ENCODE measurements at places on chromosomes 7 and 10. TPM values are rescaled to one million over a fixed set of nuclear protein-coding genes. Genes with fewer than 3 reads are reported as not detected.
A peak's percentile ranks its signal among the peaks of the same experiment; 100 is the strongest.

DNA sequence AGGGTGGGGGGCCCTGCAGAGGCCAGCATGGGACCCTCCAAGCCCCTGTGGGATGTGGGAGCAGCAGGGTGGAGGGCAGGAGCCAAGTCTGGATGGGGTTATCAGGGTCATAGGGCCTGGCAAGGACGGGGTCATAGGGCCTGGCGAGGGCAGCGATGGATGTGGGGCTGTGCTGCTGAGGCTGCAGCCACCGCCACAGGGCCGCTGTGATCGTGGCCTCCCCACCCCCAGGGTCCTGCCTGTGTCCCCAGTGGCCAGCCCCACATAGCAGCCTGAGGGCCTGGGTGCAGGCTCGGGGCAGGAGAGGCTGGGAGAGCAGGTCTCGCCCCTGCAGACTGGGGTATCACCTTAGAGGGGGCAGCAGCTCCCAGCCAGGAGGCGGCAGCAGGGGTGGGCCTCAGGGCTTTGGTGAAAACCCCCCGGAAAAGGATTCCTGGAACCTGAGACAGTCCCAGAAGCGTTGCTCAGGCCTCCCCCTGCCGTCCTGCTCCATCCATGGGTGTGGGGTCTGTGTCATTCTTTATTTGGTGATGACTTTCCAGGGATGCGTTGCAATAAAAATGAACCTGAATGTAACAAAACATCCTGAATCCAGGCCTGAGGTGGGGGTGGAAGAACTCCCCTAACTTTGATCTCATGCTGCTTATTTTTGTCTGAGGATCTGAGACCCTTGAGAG is 107.3 kb upstream of the SHH start:
- no peak for DNase-seq

- no peak for DNase-seq
Observed at GRCh38 chr7:143401265-143401664, 7.4 kb downstream of the EPHA1 start.

DNA sequence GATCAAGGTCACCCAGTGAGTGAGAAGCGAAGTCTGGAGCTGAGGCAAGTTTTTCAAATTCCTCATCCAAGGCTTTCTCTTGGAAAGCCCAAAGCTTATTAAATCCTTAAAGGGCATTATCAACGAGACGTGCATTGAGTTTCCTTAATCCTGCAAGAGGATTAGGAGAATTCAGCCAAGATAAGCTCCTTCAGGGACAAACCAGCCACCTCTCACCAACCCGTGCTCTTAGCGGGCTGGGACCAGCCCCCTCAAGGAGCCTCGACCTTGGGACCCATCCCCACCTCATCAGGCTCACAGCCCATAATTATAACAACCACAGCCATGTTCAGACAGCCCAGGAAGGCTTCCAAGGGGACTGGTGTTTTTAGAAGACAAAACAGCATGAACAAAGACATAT is 12.0 kb upstream of the SLC29A4 start:
- no peak for DNase-seq

The TWIST1 gene
- total RNA-seq, result not detected

DNA sequence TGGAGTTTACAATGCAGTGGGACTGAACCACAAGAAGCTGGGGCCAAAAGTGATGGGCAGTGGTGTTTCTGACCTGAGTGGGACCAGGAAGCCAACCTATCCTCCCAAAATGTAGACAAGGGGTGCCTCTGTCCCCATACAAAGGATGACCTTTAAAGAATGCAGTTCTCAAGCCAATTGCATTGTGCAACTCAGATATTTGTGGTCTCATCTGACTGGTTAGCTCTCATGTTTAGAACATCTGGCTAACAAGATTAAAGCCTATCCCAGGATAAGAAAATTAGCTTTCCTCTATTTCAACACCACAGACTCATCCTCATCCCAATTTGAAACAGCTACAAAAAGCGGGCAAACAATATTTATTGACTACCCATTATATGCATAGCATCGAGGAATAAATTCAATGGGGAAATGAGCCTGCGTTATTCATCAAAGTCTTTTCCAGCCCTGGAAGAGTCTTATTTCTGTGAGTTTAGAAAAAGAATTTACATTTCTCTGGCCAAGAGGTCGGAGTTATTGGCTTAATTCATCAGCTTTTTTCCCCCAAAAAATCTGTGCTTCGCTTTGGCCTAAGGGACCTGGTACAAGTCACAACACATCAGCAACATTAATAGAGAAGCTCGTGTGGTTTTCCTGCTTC is 26.7 kb downstream of the ELMO1 start:
- no peak for DNase-seq

DNA sequence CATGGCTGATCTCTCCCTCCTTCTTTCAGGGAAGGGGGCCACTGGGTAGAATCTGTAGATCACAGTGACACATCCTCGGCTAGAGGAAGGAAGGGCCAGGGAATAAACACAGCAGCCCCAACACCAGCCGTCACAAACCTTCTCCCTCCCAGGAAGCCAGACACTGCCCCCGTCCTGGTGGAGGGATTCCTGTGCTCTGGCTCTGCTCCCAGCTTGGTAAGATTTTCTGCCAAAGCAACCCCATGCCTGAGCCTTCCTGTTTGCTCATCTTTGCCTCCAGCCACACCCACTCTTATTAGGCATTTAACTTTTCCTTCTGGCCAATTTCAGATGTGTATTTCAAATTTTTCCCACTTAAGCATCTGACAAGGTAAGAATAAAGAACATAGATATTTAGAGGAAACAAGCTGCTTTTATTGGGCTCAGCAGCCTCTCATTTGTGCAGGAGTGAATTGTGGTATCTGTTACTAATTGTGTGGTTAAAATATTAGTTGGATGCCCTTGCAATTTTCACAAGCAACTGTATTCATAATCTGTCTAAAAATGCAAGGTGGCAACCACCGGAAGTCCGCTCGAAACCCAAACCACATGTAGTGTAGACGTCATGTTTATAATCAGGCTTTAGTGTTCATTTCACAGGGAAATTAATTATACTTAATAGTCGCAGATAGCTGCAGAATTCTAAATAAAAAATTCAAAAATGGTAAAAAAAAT is 13.2 kb upstream of the NPS start:
- no peak for DNase-seq

DNA sequence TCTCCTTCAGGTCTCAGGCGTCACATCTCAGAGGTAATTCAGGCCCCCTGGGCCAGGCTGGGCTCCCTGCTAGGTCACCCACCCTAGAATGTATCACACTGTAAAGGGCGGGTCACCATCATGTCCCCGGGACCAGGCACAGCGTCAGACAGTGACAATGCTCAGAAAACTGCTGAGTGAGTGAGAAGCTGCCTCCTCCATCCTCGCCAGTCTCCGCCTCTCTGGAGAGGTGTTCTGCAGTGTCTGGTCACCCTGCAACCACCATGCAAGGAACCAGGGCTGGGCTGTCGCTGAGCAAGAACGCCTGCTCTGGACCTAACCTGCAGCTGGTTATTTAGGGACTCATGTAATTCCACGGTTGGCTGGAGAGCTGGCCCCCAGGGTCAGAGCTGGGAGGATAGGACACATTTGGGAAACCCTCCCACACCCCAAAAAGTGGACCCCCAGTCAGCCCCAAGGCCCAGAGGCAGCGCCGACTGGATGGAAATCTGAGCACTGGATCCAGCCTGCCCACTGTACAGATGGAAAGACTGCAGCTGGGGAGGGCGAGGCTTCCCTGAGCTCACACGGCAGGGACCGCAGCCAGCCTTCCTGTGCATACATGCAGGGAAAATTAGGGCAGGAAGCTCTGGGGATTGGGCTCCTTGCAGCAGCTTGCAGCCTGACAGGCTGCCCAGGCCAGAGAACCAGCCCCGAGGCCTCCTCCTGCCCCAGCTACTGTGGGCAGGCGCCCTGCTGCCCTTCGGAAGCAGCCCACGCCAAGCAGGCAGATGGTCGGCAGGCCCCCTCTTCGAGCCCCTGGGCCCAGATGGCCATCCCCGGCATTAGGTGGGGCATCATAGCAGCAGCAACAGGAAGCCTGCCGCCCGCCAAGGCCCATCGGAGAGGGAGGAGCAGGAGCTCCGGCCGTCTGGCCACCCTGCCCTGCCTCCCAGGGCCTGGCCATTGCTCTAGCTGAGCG is 105.4 kb upstream of the ZMIZ1 start:
- DNase-seq, result no peak

The SYT15 gene
- total RNA-seq, result 1.1 TPM

DNA sequence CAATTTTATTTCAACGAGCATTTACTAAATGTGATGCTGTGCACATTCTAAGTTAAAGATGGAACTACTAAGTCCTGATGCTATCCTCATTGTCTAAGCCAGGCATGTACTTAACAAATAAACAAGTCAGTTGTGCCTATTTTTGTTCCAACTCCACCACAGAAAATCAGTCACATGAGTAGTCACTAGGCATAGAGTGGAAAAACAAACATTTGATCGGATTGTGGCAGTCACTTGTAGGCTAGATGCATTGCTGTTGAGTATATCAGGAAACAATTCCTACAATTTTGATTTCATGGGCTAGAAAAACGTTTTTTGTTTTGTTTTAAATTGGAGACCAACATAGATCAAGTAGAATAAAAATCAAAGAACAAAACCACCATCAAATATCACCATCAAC is 177.6 kb upstream of the SLC25A13 start:
- DNase-seq, result no peak

The PTN gene
- not detected for total RNA-seq

DNA sequence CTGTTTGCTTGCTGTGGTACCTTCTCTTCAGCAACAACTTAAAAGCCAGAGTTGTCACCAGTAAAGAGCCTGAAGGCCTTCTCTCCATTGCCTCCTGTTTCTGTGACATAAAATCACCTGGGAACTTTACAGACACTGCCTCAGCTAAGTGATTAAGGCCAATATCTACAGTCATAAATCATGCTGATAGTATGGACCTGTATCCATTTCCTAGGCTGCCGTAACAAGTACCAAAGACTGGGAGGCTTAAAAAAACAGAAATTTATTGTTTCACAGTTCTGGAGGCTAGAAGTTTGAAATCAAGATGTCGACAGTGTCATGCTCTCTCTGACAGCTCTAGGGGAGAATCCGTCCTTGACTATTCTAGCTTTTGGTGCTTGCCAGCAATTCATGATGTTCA is 108.4 kb upstream of the UNC5B start:
- DNase-seq, result no peak

DNA sequence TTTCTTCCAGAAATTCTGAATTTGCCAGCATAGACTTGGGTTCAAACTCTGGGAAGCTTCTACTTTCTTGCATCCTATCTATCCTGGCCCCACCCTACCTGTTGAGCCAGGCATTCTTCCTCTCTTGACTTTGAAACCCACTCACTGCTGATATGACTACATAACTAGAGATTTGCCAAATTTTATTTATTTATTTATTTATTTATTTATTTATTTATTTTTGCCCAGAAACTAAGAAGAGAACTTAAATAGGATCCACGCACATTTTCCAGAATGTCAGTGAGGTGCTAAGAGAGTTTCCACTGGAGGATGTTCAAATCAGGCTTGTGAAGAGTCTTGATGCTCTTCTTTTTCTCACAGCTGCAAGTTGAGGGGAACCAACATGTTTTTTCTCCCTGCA is 487.8 kb upstream of the PODXL start:
- DNase-seq, result no peak

DNA sequence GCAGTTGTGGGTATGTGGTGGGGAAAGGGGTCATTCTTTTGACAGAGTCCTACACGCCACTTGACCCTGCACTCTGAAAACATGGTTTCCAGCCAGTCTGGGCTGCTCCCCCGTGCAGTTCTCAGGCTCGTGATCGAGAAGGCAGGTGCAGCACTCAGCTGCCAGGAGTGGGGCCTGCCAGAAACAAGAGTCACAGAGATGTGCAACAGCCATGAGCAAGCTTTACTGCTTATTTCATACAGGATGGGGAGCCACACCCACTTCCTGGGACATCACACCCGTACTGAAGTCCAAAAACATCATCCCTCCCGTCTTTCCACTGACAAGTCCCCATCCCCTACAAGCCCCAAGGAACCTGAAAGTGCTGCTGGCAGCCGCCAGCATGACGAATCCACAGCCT is 9.3 kb downstream of the ATG9B start:
- no peak for DNase-seq

DNA sequence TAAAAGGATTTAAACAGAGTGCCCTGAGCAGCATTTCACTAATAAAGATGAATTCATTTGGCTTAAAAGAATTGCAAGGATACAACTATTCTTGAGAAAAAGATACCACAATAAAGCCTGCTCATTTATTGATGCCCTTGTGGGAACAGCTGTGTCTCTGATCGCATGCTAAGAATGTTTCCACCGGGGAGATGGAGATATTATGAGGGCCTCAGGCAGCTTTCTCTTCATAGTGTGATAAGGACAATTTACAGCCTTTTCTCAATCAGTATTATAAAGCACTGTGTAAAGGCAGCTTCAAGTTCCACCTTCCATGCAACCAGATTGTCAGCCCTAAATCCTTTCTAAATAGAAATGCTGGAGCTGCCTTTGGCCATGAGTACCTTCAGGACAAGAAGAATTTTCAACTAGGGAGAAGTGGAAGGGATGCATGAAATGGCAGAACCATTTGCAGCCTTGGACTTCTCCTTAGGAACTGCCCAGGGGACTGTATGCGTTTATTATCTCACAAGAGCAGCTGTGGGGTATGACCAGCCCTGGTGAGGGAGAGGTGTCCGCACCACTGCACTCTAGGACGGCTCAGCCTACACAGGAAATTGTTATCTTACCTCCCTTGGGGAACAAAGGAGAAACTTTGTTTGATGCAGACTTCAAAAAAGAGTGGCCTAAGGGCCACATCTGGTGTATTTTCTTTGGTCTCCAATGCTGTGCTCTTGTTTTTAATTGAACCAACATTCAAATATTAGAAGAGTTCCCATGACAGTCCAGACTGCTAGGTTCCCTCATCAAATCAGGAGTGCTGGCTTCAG is 116.9 kb upstream of the PCGF5 start:
- DNase-seq, result no peak

DNA sequence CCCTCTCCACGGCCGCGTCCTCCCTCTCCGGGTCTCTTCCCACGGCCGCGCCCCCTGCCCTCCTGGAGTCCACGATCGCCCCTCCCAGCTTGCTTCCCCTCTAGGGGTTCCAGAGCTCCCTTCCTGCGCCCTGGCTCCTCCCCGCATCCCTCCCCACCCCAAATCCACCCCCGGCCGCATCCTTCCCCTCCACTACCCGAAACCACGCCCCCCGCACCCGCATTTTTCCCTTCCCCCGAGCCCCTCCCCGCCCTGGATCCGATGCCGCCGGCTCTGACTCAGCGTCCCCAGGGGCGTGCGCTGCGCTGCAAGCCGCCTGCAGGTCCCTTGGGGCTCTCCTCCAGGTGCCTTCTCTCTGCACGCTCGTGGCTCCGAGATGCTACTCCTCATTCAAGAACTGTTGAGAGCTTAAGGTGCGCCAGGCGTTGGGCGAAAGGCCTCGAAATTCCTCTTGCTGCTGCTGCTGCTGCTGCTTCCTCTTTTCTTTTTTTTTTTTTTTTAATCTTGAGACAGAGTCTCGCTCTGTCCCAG is 372 bp upstream of the TMEM130 start:
- DNase-seq, result peak; percentile 69

The HOXA1 gene
- 1.0 TPM for total RNA-seq
